ELF-1 (cell line): ENCODE measurements at places on chromosomes 3 and 15.

- DNase-seq = peak; percentile 27
Measured at GRCh38 chr3:2934541-2934940, 175.6 kb downstream of the IL5RA start.

GRCh38 chr3:78163379-78163778 lies 1123.5 kb downstream of the ROBO2 start:
- DNase-seq = no peak

DNA sequence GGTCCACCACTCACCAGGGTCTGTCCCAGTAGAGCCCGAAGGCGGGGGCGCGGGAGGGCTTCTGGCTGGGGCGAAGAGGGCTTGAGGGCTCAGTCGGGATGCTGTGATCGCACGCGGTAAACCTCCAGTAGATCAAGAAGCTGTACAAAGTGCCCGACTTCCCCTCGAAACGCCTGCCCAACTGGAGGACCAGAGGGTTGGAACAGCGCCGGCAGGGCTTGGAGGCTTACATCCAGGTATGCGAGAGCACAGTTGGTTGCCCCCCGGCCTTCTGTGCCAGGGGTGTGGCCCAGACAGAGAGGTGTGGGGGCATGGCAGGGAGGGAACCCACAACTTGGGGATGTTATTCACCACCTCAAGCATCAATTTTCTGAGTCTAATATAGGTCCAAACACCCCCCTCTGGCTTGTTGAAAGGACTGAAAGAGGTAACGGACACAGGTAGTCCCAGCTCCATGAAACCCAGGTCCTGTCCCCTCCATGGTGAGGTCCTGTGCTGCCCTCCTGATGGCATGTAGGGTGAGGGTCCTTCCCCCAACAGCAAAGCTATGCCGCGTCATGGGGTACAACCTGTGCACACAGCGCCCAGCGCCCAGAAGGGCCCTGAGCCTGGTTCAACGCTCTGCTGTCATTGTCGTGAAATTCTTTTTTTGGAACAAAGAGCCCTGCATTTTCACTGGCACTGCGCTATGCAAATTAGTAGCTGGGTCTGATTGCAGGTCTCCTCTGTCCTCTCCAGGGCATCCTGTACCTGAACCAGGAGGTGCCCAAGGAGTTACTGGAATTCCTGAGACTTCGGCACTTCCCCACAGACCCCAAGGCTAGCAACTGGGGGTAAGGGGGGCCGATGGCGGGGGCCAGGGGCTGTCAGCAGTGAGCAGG lies 1.2 kb downstream of the SNX22 start:
- DNase-seq = peak; percentile 44

- no peak for DNase-seq
Measured at GRCh38 chr3:60146121-60146520, 1096.3 kb upstream of the CFAP20DC start.
